Stimulated activated CD8-positive, alpha-beta memory T cell treated with anti-CD3 and anti-CD28 coated beads, Interleukin-2, amount 100 ng/mL, for 48 hours (primary cell): ENCODE measurements at places on chromosomes 4 and X.

- DNase-seq: no peak
Measured at GRCh38 chrX:107576392-107576791, 51.9 kb upstream of the PRPS1 start.

DNA sequence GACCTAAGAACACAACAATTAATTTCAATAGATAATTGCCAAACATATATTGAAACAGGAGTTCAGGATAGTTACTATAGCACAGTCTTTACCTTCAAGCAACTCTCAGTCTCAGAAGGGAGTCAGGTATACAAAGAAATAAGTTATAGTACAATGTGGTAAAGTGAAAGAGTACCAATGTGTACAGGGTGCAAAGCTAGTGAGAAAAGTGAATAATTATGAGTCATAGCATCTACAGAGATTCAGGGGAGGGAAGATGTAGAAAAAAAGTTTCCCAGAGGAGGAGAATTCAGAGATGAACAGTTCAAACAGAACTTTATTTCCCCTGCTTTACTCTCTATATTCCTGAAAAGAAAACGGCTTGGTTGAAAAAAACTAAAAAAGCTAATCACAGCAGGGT, 22.7 kb upstream of the DKK2 start:
- DNase-seq: no peak

DNA sequence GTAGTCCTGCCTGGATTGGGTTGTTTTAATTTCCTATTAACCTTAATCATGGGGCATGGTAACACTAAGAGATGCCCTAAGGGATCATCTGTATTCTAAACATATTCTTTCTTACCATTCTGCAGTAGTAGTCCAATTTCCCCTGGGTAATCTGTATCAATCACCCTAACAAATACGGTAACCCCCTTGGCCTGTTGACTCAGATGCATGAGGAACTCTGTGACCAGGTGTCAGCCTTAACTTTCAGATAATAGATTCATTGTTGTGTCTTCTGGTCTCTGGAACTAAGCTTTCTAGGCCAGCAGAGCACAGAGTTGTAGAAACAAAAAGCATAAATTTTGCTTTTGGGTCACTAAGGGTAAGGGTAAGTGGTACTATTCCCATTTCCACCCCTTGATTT, 13.1 kb upstream of the BANK1 start:
- DNase-seq: no peak

DNA sequence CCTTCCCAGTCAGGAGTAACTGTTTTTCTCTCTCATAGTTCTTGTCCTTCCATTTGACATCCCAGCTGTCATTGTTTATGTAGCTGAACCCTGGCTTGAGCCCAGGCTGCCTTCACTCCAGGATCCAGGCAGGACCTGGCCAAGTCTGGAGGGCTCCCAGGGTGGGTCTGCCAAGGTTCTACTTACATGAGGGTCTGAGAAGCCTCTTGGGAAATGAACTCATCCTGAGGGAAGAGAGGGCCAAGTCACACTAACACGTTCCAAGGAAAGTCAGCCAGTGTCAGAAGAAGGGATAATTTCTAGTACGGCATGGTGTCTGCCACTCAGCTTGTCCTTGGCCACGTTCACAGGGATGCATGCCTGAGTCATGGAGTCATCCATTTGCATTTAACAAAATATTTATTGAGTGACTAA, 54.8 kb upstream of the SRD5A3 start:
- no peak for DNase-seq

DNA sequence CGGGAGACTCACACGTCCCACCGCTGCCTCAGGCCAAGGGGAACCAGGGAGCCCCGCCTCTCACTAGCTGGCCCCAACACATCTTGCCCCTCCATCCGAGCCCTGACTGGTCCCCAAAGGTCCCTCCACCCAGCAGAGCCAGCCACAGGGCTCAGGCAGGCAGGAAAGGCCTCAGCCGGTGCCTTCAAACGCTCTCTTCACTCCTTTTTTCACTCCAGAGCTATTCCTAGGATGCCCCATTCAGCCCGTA, 1.5 kb upstream of the ARHGAP4 start:
- no peak for DNase-seq

- DNase-seq: no peak
Measured at GRCh38 chr4:153228512-153229140, 24.4 kb downstream of the TRIM2 start.

DNA sequence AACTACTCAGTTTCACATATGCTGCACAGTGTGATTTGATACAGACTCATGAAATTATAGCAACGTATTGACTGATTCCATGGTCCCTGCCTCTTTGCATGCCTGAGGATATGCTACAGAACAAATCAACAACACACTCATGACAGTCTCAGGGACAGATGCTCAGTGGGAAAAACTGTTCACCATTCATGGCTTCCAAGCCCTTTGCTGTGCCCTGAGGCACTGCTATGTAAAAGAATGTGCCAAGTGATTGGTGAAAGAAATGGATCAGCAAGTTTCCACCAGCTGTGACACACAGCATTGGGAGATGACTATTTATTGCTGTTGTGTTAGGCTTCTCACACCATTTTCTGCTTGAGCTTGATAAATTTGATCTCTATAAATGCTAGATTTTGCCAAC, 825.6 kb upstream of the INTU start:
- no peak for DNase-seq

GRCh38 chrX:105121186-105121585, 99.3 kb downstream of the TEX13A start:
- no peak for DNase-seq

DNA sequence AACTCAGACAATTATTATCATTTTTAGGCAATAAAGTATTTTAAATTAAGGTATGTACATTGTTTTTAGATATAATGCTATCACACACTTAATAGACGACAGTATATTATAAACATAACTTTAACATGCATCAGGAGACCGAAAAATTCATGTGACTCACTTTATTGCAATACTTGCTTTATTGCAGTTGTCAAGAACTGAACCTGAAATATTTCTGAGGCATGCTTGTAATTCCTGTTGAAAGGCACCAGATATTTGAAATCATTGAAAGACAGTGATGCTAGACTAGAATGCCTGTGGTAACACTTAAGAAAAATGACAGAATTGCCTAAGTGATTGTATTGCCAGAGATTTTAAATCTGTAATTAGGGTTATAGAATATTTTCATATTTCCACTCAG, 175.6 kb upstream of the MAGEB2 start:
- DNase-seq: no peak

GRCh38 chr4:135191596-135191995, 990.0 kb upstream of the PABPC4L start:
- no peak for DNase-seq

- no peak for DNase-seq
Measured at GRCh38 chr4:101102114-101102742, 245.1 kb downstream of the PPP3CA start.

DNA sequence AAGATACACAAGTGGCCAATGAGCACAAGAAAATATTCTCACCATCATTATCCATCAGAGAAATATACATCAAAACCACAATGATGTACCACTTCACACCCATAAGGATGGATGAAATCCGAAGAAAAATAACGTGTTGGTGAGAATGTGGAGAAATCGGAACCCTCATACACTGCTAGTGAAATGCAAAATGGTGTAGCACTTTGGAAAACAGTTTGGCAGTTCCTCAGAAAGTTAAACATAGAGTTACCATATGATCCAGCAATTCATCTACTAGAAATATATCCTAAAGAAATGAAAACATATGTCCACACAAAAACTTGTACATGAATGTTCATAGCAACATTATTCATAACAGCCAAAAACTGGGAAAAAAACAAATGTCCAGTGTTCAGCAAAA, 18.5 kb upstream of the APBB2 start:
- DNase-seq: no peak

- no peak for DNase-seq
Measured at GRCh38 chr4:7365462-7366179, 69.1 kb downstream of the PSAPL1 start.
